ENCODE measurements at places on chromosomes 5 and 9.

- no peak for DNase-seq
Observed at GRCh38 chr5:112643339-112643971, 94.2 kb upstream of the APC start.

GRCh38 chr9:130988905-130989304 lies 20.1 kb upstream of the LAMC3 start:
- DNase-seq: no peak

DNA sequence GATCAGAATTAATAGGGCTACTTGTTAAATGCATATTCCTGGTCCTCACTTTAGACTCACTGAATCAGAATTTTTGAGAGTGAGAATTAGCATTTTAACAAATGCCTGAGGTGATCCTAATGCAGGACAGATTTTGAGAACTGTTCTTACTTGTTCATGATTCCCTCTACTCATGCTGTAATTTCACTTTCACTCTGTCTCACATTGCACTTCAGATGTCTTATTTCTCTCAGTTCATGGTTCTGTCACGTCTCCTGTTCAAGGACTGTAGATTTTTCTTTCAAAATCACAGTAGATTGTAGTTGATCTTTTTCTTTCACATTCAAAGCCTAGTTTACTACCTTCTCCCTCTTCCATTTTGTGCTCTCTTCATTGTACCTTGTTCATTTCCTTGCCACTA lies 54.3 kb downstream of the ADGRV1 start:
- no peak for DNase-seq

DNA sequence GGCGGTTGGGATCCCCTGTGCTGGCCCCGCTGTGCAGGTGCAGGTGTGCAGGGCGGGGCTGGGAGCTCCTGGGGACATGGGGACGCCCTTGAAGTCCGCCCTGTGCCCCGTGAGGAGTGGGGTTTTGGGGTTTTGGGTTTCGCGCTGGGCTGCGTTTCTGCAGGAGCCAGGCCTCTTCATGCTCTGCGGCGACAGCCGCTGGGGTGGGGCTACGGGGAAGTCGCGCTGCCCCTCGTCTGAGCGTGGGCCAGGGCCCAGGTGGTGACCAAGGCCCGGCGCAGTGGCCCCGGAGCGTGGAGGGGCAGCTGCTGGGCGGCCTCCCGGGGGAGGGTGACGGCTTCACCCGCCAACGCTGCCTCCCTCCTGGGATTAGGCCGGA lies 47.8 kb upstream of the IRX4 start:
- no peak for DNase-seq

DNA sequence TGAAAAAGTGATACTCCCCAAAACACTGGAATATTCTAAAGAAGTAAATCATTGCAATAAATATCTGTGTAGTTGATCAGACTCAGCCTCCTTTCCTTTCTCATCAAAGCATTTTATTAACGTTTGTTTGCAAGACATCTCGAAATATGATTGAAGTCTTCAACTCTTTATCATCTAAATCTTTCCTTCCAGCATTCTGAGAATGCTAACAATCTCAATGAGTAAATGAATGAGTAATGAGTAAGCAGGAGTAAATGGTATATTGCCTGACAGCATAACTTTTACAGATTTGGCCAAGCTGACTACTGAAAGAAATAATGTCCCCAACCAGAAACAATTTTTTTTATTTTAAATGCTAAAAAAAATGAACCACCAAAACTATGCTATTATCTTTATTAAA lies 157.1 kb downstream of the SLCO4C1 start:
- DNase-seq: no peak

- no peak for DNase-seq
Observed at GRCh38 chr5:32057187-32058096, 116.7 kb downstream of the GOLPH3 start.

DNA sequence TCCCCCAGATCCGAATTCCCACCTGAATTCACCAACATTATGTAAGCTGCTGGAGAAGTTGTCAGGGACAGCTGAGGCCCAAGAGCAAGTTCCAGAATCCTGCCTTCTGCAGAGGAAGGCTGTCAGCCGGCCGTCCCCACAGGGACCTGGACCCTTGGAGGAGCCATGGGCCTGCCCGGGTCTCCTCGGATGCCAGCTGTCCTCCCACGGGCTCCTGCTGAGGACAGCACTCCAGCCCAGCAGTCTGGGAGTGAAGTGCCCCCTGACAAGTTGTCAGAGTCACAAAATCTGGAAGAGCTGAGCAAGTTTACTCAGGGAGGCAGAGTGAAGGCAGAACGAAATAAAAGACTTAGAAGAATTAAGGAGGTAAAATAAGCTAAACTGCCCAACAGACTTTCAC lies 192.5 kb upstream of the DAPK1 start:
- no peak for DNase-seq

- DNase-seq: peak; percentile 48
Observed at GRCh38 chr9:121286973-121287741, 19.2 kb downstream of the GSN start.

DNA sequence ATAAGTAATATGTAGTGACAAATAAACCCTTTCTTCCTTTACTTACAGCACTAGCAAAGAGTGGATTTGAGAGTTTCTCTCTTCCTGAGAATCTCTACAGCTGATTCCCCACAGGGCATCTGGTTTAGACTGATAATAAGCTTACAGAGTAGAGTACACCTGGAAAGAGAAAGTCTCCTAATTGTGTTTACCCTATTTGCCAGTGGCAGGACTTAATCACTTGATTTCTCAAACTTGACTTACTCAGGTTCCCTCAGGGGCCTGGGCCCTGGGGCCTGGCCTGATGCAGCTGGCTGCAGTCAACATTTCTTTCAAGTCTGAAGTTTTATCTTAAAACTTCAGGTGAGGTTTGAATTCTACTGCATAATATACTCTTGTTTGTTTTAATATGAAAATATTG lies 38.0 kb upstream of the UBTD2 start:
- DNase-seq: no peak

- no peak for DNase-seq
Observed at GRCh38 chr5:165370794-165371193, 1865.4 kb downstream of the MAT2B start.
